ENCODE measurements at places on chromosomes 13 and 19. TPM values are rescaled to one million over a fixed set of nuclear protein-coding genes. Genes with fewer than 3 reads are reported as not detected.

The DLEU7 gene
- total RNA-seq = not detected

DNA sequence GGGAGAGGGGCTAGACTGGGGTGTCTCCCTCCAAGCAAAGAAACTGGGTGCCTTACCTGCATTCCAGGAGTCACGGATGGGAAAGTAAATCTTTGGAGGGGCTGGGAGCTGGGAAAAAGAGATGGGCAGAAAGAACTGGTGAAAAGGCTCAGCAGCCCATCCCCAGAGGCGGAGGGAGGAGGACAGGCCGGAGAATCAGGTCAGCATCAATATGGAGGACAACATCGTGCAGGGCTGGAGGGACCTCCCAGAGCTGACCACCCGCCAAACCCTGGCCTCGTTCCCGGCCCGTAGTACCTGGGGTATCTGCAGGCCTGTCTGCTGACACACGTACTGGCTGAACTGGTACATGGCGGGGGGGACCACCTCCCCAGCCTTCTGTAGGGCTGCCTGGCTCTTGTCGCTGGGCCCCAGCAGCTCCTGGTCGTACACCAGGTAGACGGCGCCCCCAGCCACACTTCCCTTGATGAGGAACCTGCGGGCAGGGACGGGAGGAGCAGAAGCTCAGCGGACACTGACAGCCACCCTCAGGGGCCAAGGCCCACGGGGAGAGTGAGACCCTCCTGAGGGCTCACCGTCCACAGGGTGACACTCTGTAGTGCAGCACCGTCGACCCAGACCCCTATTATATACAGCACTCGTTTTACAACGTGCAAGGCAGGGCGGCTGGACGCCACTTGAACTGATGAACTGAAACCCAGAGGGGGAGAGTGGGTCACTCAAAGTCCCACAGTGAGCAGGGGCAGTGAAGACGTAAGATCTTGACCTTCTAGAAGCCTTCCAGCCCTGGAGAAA lies 830 bp downstream of the MICOS13 start:
- no peak for DNase-seq

GRCh38 chr19:339262-339887 lies 5.2 kb downstream of the MIER2 start:
- DNase-seq = no peak

The TNFSF13B gene
- 9.5 TPM for total RNA-seq

DNA sequence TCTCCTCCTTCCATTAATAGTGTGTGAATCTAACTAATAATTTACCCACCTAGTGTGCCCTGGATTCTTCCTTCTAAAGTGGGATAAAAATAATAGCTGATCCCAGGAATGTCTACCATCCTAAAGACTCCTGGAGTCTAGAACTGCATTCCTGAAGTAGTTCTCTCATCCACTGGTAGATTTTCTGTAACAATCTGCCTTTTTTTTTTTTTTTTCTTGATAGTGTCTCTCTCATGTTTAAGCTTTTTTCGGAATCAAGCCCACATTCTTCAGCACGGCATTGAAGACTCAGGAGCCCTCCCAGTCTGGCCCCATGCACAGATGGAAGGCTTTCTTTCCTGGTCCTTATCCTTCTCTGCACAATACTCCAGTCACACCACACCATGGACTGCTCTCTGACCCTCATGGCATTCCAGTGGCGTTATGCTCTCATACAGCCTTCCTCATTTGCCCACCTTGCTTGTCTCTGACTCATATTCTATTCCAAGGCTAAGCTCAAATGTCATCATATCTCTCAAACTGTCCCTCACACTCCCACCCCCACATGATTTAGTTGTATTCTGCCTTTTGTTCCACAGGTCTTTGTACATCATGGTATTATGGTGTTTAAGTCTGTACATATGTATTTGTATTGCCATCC lies 68.7 kb upstream of the FRY start:
- DNase-seq = no peak
